Activated CD8-positive, alpha-beta T cell treated with anti-CD3 and anti-CD28 coated beads for 36 hours (primary cell): ENCODE measurements at places on chromosomes 13 and 19. TPM values are rescaled to one million over a fixed set of nuclear protein-coding genes. Genes with fewer than 3 reads are reported as not detected.

Gene CGB3
- total RNA-seq = not detected

Gene ZNF772
- 5.6 TPM for total RNA-seq

Gene PLIN4
- 0.05 TPM for total RNA-seq

Gene CIC
- 60.7 TPM for total RNA-seq

Gene ADGRE2
- total RNA-seq = 0.83 TPM

Gene KLK15
- total RNA-seq = not detected

Gene MCF2L
- total RNA-seq = 7.6 TPM

Gene LENG9
- 5.5 TPM for total RNA-seq

Gene NKPD1
- total RNA-seq = 0.07 TPM

Gene CEACAM18
- not detected for total RNA-seq

Gene SSC5D
- 0.67 TPM for total RNA-seq

Gene SDHAF1
- 24.7 TPM for total RNA-seq

Gene TMEM38A
- 1.2 TPM for total RNA-seq

Gene PTH2
- not detected for total RNA-seq

Gene NOSIP
- total RNA-seq = 79.4 TPM

Gene OR7D2
- total RNA-seq = not detected

Gene DKKL1
- total RNA-seq = not detected

Gene PODNL1
- total RNA-seq = not detected

Gene CPT1C
- total RNA-seq = 1.0 TPM

Gene TEX29
- total RNA-seq = 0.50 TPM

Gene WDR88
- total RNA-seq = not detected

Gene PALM
- total RNA-seq = 0.22 TPM

Gene C19orf33
- total RNA-seq = not detected

Gene TRPM4
- 0.40 TPM for total RNA-seq

Gene TRIM28
- 550 TPM for total RNA-seq

Gene CNFN
- total RNA-seq = not detected

Gene FGF9
- 0.11 TPM for total RNA-seq

Gene CABP5
- total RNA-seq = not detected

Gene LACC1
- total RNA-seq = 1.2 TPM

Gene ZNF497
- total RNA-seq = 1.3 TPM

Gene IGFL2
- not detected for total RNA-seq

Gene LIPE
- 34.3 TPM for total RNA-seq

Gene NECTIN2
- 0.36 TPM for total RNA-seq

Gene CCL25
- total RNA-seq = not detected

Gene TSHZ3
- total RNA-seq = 0.38 TPM

Gene FCAR
- not detected for total RNA-seq

Gene CCDC169
- not detected for total RNA-seq

Gene SAMD1
- total RNA-seq = 62.1 TPM

Gene TUBA3C
- not detected for total RNA-seq

Gene MAST1
- 3.0 TPM for total RNA-seq

Gene SNAPC2
- 18.2 TPM for total RNA-seq

Gene DACH1
- not detected for total RNA-seq

Gene RASIP1
- total RNA-seq = 0.72 TPM

Gene PCSK4
- 4.7 TPM for total RNA-seq

Gene OR10H1
- total RNA-seq = not detected

Gene KASH5
- 0.95 TPM for total RNA-seq

Gene KRTDAP
- total RNA-seq = not detected

Gene LYPD4
- not detected for total RNA-seq

Gene CILP2
- 0.31 TPM for total RNA-seq

Gene PDE4C
- total RNA-seq = 0.38 TPM
